ENCODE measurements at places on chromosomes 12 and 14.

- DNase-seq = no peak
Measured at GRCh38 chr12:24462946-24463345, 486.0 kb downstream of the BCAT1 start.

GRCh38 chr12:114625294-114625851 lies 58.6 kb downstream of the TBX3 start:
- DNase-seq = no peak

GRCh38 chr12:62196146-62196545 lies 64.1 kb upstream of the USP15 start:
- DNase-seq = no peak

DNA sequence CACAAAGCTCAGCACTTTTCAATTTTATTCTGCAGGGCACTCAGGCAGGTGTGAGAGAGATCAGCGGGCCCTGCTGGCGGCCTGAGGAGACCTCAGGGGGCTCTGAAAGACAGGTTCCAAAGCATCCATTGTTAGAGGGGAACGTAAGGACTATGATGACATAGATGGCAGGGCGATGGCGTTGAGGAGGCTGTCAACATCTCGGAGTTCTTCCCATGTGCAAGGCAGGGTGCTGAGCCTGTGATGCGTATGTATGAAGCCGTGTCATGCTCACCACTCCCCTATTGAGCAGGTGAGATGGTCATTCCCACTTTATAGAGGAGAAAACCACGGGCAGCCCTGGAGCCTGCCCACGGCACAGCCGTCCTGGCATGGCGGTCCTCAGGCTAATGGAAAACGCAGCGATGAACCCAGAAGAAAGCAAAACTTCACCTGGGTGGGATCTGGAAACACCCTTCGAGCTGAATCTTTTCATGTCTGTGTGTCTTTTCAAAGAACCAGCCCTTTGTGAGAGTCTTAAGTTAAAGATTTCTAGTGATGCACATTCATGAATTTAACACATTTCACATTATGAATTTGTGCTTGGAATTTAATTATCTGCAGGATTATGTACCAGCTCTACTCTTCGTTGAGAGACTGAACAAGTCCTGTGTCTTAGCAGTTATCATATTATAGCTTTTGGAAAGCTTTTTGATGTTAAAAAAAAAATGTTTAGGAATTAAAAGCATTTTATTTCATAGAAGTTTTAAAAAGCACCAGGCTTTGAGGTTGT lies 64.7 kb downstream of the RIMBP2 start:
- no peak for DNase-seq

GRCh38 chr14:94460631-94461416 lies 8.2 kb upstream of the SERPINA11 start:
- DNase-seq = peak; percentile 54

DNA sequence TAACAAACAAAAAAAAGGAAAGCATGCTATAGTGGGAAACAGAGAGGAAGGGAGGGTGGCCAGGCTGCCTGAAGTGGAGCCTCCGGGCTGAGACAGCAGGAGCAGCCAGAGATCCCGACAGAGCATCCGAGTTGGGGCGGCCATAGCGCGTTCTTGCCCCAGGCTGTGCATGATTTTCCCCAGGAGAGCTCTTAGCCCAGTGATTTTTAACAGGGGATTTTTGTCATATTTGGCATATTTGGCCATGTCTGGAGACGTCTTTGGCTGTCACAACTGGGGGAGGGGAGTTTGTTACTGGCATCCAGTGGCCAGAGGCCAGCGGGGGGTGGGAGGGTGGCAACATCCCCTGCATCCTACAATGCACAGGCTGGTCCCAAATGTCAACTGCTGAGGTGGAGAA lies 23.6 kb downstream of the BDKRB1 start:
- no peak for DNase-seq

- DNase-seq = no peak
Measured at GRCh38 chr14:77084985-77085384, 13.1 kb upstream of the CIPC start.

- no peak for DNase-seq
Measured at GRCh38 chr14:53701108-53701875, 255.3 kb downstream of the BMP4 start.

DNA sequence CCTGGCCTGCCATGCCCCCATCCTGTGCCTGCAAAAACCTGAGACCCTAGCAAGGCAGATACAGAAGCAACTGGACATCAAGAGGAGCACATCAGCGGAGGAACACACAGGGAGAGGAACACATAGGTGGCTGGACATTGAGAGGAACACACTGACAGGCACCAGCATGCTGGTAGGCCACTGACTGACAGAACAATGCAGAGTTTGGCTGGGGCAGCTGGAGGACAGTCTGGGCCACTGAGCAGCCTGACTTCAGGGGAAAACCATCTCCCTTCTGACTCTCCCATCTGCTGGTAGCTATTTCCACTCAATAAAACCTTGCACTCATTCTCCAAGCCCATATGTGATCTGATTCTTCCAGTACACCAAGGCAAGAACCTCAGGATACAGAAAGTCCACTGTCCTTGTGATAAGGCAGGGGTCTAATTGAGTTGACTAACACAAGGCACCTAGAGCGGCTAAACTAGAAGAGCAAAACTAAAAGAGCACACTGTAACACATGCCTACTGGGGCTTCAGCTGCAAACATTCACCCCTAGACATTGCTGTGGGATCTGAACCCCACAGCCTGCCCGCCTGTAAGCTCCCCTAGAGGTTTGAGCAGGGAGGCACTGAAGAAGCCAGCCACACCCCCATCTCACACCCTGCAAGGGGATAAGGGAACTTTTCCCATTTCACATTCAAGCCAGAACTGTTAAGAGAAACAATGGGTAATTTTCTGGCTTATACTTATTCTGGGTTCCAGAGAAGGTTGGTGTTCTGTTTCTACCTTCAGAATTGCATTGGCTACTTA lies 22.1 kb downstream of the CLECL1 start:
- DNase-seq = no peak

GRCh38 chr12:74539765-74540526 lies 2.3 kb downstream of the ATXN7L3B start:
- DNase-seq = no peak

DNA sequence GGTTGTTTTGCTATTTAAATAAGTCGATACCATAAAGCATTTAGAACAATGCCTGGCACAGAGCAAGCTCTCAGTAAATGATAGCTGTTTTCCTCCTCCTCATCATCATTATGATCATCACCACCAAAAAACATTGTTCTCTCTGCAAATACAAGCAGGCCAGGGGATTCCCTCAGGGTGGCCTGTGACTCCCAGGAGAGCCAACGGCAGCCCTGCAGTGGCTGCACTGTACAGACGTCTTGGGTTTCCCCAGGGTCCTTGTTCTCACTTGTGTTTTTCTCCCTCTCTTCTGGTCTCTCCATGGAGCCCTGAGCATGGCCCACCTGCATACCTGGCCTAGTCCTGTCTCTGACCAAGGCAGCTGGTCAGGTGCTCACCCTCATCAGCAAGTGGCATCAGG lies 290.9 kb upstream of the PWP1 start:
- no peak for DNase-seq

DNA sequence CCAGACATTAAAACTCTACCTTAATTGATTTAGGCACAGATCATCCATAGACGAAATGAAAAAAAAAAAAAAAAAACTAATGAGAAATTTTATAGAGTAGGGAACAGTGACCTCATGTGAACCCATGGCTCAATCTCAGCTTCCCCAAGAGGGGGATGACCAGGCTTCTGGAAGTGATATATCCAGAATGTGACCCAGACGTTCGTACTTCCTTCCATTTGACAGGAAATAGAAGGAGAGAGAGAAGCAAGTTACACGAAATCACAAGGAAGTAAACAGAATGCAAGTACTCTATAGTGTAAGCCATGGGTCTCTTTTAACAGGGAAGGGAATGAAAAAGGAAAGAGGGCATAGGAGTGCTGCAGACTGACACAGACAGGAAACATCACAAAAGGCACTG lies 10.1 kb downstream of the FOXN3 start:
- DNase-seq = no peak

DNA sequence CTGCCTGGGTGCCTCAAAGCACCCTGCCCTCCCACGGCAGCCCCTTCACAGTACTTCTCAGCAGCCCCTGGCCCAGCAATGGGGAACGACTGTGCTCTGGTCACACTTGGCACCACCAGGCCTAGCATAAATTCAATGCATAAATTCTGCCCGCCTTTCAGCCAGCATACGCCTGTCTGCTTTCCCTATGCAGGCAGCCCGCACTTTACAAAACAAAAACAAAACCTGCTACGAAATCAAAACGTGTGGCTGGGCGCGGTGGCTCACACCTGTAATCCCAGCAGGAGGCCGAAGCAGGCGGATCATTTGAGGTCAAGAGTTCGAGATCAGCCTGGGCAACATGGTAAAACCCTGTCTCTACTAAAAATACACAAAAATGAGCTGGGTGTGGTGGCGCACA lies 33.5 kb downstream of the SNRNP35 start:
- no peak for DNase-seq

DNA sequence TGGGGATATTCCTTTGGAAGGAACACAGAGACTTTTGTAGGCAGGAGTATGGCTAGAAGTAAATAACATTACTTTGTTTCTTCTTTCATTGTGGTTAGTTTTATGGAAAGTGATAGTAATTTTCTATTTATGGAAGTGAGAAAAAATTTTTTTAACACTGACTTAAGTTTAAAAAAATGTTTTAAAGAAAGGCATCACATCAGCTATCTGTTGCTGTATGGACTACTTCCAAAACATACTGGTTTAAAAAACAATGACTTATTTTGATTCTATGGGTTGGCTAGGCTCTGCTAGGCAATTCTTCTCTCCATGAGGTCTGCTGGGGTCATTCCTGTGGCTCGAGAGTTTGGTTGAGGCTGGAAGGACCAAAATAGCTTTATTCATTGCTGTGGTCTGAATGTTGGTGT lies 31.7 kb upstream of the SLC38A2 start:
- DNase-seq = no peak

GRCh38 chr12:85633491-85633890 lies 202.7 kb downstream of the RASSF9 start:
- no peak for DNase-seq

- no peak for DNase-seq
Measured at GRCh38 chr14:65373671-65374039, 38.9 kb upstream of the FUT8 start.

GRCh38 chr14:94921456-94921855 lies 151.5 kb upstream of the GSC start:
- DNase-seq = no peak

- no peak for DNase-seq
Measured at GRCh38 chr12:23950775-23951451, 1.4 kb upstream of the SOX5 start.

- DNase-seq = peak; percentile 75
Measured at GRCh38 chr12:5907807-5908206, 37.3 kb downstream of the ANO2 start.

GRCh38 chr12:122722387-122722786 lies 5.8 kb upstream of the HCAR3 start:
- DNase-seq = no peak

DNA sequence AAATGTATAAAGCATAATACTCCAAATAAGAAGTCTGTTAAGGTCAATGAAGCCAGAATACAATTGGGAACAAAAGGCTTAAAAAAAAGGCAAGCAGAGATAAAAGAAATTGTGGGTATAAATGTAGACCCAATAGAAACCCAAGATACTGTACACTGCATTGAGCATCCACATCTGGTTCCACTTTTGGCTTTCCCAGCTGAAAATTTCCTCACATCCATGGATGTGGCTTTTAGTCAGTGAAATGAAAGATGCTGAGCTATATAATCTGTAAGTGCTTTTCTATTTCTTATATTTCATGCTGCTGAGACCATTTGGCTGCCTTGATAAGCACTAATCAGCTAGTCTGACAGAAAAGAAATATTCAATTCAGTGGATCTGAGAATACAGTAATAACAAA lies 83.5 kb downstream of the PTPRR start:
- no peak for DNase-seq

DNA sequence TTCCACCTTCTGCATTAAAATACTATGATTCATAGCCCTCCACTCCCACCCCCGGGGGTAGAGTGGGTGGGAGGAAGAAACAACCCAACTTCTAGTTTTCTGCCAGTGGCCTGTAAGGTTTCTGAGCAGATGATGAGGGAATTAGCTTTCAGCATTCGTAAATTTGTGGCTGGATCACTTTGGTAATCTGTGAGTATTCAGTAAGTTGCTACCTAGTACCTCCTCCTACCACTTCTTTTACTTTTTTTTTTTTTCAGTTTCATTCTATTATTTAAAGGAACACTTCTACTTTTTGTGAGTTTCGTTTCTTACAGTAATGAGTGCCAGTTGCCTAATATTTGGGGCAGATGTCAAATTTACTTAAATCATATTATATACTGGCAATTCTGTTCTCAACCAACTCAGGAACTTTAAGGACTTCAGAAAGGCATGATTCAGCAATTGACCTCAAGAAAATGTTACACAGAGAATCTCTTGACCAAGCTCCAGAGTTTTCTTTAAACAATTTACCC lies 42.4 kb upstream of the EMP1 start:
- DNase-seq = no peak

- DNase-seq = no peak
Measured at GRCh38 chr14:48023881-48024280, 348.5 kb upstream of the MDGA2 start.

- no peak for DNase-seq
Measured at GRCh38 chr12:51661836-51662235, 70.8 kb downstream of the SCN8A start.

GRCh38 chr14:104687601-104688504 lies 1.6 kb upstream of the INF2 start:
- no peak for DNase-seq

Measured in osteocyte (in vitro differentiated cells).